ENCODE measurements at places on chromosomes 16 and 17.

DNA sequence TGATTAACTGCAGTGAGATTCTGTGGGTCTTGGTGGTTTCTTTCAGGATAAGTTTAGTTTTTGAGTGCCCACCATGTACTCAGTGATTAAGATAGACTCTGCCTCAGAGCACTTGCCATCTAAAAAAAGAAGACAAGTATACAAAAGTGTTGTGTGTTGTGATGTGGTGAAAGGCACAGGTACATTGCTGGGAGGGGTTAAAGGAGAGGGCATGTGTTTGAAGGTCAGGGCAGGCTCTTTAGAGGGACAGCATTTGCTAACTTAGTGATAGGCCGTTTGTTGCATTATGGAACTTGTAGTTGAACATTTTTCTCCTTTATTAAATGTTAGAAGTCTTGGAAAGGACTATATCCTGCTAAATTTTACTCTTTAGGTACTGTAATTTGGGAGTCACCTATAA, 26.5 kb downstream of the SF3B3 start:
- no peak for DNase-seq

GRCh38 chr16:21156767-21157467, 1.6 kb upstream of the LDAF1 start:
- peak; percentile 84 for DNase-seq

- no peak for DNase-seq
These were observed 171.6 kb upstream of the CDH5 start for GRCh38 chr16:66194866-66195265.

DNA sequence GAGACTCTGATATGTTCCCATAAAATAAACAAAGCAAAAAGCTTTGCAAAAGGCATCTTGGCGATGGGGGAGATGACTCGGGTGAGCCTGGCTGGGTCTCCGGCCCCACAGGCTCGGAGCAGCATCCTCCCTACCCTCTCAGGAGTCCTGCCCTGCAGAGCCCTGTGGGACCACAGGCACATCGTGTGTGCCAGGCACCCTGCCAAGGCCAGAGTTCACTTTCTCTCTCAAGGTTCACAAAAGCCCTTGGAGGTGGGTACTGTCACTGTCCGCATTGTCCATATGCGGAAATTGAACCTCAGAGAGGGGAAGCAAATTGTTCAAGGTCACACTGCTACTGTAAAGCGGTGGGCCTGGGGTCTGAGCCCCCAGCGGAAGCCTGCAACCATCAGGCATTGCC, 48.5 kb downstream of the CRISPLD2 start:
- DNase-seq = no peak

DNA sequence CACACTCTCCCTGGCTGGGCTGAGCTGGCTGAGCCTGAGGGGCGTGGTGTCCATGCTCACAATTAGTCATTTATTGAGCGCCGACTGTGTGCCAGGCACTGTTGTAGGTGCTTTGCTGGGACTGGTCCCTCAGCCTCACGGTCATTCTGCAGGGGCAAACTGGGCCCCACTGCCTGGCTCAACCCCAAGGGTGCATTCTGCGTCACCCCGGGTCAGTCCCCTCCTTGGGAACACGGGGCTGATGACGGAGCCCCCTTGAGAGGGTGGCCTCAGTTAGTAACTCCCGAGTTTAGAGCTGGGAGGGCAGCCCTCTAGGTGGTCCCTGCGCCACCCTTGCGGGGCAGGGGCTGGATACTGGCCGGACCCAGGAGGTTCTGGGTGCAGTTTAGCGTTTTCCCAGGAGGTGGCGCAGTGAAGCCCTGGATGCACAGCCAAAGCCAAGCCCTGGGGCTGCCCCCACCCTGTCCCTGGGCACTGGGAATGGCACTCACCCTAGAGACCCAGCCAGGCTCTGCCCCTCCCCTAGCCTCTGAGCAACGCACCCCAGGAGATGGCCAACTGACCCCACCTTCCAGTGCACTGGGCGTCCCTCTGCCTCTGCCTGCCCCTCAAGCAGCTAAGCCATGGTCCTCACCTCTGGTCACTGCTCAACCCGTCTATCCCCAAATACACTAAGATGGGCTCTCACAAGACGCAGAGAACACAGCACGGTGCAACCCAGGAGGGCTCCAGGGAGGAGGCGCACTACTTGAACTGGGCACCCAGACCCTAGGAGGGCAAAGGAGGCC, 243.2 kb upstream of the GSE1 start:
- DNase-seq = peak; percentile 85

DNA sequence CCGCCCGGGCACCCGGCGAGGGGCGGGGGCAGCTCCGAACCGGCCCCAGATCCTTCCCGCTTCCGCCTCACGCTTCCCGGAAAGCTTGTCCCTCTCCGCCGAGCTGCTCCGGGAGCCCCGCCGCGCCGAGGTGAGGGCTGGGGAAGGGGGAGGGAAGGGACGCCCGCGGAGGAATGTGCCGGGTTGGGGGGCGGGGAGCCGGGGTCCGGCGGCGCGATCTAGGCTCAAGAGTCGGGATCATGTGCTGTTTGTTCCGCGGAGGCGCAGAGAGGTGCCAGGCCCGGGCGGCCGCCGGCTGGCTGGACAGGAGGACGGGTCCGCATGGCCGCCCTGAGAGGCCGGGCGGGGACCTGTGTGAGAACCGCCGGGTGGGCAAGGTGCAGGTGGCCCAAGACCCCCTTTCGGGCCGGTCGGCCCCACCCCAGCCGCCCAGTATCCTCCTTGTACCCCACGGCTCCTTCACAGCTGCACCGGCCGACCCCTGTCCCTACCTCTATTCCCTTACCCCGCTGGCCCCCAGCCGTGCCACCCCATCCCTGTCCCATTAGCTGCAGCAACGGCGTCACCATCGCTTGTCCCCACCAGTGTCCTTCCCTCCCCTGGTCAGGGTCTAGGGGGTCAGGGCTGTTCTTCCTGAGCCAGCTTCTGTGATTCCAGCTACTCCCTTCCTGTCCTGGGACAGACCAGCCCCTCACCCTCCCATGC, 429 bp downstream of the KIF1C start:
- DNase-seq = no peak

- no peak for DNase-seq
These were observed 124.0 kb downstream of the SEC14L1 start for GRCh38 chr17:77264617-77265230.

DNA sequence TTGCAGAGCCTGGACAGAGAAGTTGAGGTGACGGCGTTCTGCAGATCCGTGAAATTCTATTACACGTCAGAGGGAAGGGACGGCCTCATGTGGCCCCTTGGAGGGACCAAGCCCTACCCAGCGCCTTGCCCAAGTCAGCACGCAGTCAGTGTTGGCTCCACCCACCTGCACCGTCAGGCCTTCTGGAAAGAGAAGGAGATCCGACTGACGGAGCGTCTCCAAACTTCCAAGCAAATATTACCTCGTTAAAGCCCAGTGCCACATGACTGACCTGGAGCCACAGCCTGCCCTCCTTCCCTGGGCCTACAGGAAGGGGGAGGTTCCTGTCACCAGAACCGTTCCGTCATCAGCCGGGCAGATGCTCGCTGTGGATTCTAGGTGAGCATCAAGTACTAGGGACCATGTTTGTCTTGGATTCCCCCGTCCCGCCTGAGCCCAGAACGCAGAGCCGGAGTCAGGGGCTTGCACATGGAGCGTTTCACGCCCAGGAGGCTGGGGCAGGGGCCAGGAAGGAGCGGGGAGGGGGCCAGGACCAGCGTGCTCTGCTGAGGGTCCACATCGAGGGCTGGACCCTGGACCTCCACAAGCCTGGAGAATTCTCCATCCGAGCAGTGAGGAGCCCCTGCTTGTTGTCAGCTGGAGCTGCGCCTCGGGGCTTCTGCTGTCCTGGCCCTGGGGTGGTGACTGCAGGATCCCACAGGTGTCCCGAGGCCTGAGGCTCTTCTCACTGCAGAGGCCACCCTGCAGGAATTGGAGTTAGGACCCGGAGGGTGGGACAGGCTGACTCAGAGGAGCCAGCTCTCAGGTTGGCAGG, 22.6 kb upstream of the METRNL start:
- DNase-seq = no peak

- no peak for DNase-seq
These were observed 23.5 kb upstream of the GRIN2A start for GRCh38 chr16:10205688-10206087.

DNA sequence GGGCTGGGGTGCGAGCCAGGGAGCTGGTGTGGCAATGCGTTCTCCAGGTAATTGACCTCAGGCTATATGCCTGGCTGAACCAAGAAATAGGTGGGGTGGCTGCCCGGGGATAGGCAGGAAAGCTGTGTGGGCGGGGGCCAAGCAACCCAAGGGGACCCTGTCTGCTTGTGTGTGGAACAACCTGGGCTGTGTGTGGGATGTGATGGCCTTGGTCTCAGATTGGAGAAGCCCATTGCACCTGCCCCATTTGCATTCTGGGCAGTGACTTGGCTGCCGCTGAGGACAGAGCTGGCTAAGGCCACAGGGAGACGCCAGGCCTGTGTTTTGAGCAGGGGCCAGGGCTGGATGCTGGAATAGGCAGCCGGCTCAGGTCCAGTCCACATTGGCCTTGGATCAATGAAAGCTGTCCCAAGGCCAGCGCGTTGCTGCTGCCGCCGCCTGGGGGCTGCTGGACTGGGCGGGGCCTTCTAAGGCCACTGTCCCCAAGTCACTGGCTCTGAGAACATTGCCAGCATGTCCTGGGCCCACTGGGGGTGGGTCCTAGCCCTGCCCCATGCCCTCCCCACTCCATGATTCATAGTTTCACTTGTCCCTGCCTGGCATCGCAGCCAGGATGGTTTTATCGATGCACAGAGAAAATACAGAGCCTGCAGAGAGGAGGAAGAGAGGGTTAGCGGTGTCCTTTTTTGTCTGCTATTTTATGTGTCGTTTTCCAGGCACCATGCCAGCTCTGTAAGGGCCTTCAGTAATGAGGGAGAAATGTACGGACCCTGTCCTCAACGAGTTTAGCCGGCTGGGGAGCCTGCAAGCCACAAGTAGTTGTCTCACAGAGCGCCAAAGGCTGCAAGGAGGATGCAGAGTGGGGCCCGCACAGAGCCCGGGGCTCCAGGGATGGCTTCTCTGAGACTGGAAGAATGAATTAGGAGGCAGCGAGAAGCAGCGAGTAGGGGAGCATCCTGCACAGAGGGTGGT, 43.9 kb downstream of the NKD1 start:
- DNase-seq = peak; percentile 28

- DNase-seq = no peak
These were observed 36.5 kb downstream of the ACTG1 start for GRCh38 chr17:81476097-81476496.

DNA sequence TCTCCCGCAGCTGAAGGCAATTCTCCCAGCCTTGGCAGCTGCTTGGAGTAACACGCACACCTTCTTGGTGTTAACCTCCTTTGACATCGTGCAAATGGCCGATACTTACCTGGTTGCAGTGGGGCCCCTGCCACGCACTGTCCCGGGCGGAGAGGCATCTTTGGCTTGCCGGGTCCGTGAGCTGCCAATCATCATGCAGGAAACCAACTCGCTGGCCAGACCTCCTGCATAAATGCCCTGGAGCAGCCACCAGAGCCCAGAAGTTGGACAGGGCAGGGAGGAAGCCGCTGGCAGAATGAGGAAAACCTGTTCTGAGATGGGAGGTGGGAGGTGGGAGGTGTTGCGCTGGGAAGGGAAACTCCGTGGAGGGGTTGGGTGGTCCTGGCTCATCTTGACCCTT, 41.7 kb upstream of the CREBBP start:
- DNase-seq = no peak

- peak; percentile 74 for DNase-seq
These were observed 1.2 kb downstream of the HSDL1 start for GRCh38 chr16:84143784-84144199.

GRCh38 chr17:19338031-19338990, 24.2 kb downstream of the B9D1 start:
- peak; percentile 68 for DNase-seq

- peak; percentile 90 for DNase-seq
These were observed at the start of gene HIRIP3 for GRCh38 chr16:29995324-29995910. TSS of gene HIRIP3 (minus strand) at chr16:29995617. CDS start at chr16:29995605, 12 bp downstream.

GRCh38 chr17:74703311-74703710, 9.4 kb downstream of the CD300LF start:
- no peak for DNase-seq

DNA sequence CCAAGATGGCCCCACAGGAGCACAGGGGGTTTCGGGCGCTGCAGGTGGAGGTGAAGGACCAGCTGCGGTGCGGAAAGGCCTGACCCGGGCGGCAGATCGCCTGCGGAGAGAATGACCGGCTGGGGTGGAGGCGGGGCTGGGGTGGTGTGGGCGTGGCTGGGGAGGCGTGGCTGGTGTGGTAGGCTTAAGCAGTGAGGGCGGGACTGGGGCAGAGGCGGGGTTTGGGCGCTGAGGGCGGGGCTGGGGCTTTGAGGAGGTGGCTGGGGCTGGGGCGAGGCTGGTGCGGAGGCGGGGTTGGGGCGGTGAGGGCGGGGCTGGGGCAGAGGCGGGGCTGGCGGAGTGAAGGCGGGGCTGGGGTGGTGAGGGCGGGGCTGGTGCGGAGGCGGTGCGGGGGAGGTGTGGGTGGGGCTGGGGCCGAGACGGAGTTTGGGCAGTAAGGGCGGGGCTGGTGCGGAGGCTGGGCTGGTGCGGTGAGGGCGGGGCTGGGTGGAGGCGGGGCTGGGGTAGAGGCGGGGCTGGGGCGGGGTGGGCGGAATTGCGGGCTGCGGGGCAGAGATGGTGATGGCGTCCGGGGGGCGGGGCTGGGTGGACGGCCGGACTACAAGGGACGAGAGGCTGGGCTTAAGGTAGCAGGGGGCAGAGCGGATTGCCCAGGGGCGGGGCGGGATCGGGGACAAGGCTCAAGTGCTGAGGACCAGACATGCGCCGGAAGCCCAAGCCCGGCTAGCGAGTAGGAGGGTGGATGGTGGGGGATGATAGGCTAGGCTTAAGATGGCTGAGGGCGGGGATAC, 9.9 kb upstream of the GSDMA start:
- peak; percentile 100 for DNase-seq

GRCh38 chr17:81067391-81067811, 32.5 kb downstream of the BAIAP2 start:
- no peak for DNase-seq

DNA sequence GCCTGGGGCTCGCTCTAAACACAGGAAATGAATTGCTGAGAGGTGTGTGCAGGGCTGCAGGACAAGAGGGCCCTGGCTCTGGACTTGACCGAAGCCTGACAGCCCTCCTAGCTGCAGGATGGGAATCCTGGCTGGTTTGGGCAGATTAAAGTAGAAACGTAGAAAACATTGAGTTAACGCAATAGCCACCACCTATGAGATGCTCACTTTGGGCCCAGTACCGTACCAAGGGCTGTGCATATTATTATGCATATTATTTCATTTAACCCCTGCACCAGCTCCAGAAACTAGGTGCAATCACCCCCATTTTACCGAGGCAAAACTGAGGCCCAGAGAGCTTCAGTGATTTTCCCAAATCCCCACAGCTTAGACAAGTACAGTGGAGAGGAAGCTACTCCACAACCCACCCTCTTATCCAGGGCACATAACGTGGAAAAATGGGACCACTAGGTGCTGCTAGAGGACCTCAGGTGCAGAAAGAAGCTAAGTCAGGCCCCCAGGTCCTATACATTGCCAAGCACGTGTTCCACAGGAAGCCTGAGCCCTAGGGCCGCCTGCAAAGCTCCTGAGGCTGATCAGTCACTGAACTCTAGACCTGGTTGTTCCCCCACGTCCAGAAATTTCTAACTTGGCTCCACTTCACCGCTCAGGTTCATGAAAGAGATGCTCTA, 79.2 kb downstream of the MYH11 start:
- peak; percentile 61 for DNase-seq

Measured in HAP-1 (cell line).